ENCODE measurements at places on chromosomes 12 and 14.
A peak's percentile ranks its signal among the peaks of the same experiment; 100 is the strongest.

DNA sequence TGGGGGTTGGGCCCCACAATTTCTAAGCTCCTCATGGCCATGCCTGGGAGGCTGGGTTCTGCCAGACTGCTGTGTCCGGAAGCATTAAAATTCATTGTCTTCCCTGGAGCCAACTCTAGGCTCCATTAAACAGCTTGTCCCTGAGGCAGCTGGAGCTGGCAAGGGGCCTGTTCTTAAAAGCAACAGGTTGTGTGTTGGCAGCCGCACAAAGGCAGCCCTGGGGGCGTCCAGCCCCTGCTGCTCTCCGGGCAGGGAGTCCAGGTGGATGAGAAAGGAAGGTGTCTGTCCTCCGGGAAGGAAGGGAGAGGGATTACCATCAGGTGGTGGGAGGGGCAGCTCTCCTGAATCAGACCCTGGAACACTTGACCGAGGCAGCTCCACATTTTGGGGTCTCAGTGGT, 98.9 kb downstream of the CHST11 start:
- no peak for DNase-seq

GRCh38 chr14:73645248-73645610, 443 bp downstream of the DNAL1 start:
- DNase-seq, result no peak

- no peak for DNase-seq
These were observed 16.3 kb downstream of the ZBTB39 start for GRCh38 chr12:56989861-56990610.

- no peak for DNase-seq
These were observed 38.9 kb upstream of the PPP1R12A start for GRCh38 chr12:79973801-79974200.

GRCh38 chr14:56199095-56199981, 81.1 kb downstream of the PELI2 start:
- DNase-seq, result peak; percentile 8

DNA sequence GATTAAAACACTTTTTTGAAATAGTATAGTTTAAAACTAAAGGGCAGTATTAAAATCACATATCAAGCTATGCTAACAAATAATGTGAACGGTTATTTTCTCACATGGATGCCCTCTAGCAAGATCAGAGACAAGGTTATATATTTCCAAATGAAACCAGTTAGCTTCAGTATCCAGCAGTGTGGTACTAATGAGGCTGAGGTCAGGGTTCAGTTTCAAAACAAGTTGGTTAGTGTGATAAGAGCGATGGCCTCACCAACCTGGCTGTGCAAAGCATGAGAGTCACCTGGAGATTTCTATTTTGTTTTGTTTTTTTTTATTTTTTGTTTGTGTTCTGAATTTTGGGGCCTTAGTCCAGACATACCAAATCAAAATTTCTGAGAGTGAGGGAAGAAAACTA, 352.2 kb upstream of the KITLG start:
- no peak for DNase-seq

DNA sequence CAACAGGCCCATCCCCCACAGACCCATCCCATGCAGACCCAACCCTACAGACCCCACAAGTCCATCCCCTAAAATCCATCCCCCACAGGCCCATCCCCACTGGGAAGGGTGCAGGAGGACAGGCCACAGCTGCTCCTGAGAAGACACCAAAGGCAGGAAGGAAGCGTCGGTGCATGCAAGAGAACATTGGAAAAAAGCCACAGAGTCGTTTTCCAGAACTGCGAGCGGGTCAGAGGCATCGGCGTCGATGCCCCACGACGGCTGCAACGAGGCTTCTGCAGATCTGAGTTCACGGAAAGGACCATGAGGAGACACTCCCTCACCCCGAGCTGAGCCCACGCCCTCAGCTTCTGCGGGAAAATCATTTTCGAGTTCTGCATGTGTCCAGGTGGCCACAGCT, 59.6 kb upstream of the GALNT9 start:
- no peak for DNase-seq

DNA sequence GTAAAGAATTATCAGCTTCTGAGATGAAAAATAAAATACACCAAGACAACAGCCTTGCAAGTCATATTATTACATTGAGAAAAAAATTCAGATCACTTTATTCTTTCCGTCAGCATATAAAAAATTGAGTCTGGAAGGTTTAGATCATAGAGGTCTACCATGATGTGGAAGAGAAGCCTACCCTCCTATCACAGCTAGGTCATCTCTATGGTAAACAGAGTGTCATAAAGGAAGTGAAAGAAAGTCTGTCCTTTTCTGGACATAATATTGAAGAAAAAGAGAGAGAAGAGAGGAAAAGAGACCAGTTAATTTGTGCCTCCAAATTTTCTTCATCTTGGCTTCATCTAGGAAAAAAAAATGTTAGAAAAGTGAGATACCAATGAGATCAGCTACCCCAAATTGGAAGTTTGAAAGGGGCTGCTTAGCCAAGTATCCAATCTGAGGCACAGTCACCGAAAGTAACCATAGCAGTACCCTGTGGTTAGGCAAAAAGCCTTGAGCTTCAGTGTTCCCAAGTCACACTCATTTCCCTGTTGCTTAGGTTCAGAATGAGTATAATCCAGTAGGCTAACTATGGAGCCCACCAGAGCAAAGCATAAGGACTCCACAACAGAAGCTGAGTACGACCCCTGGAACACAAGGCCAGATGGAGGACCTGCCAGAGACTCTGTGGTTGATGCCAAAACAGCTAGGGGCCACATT, 38.1 kb downstream of the DUSP6 start:
- DNase-seq, result no peak

- peak; percentile 89 for DNase-seq
These were observed at the start of gene LEMD3 for GRCh38 chr12:65169320-65170208. LEMD3 (plus strand) TSS chr12:65169583; CDS start chr12:65169597, 14 bp downstream.

- DNase-seq, result no peak
These were observed 225.8 kb downstream of the EMP1 start for GRCh38 chr12:13422291-13422690.

DNA sequence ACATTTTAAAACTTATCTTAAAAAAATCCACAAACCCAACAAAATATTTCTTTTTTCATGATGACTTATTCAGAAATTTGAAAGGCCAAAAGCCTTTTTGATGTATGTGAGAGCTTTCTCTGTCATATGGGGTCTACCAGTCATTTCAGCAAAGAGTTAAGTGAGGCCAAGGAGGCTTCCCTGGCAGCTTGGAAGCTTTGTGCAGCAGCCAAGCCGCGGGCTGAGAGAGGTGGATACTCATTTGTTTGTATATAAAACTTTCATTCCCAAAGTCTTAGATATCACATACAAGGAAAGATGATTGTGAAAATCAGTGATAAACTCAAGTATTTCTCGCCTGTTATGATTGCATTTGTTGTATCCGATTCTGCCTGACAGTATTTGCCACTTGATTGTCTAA, 48.5 kb upstream of the RNU6-8 start:
- DNase-seq, result no peak

- no peak for DNase-seq
These were observed 20.3 kb upstream of the TMTC1 start for GRCh38 chr12:29804019-29804418.

GRCh38 chr14:33925946-33926345, 24.9 kb downstream of the EGLN3 start:
- DNase-seq, result no peak

GRCh38 chr14:26204728-26205479, 392.9 kb downstream of the NOVA1 start:
- no peak for DNase-seq

All from hematopoietic multipotent progenitor cell treated with erythropoietin and hydrocortisone succinate and interleukin-3 and kit ligand, for 15 days (in vitro differentiated cells).